WERI-Rb-1 (cell line): ENCODE measurements at places on chromosomes 13 and 19.

DNA sequence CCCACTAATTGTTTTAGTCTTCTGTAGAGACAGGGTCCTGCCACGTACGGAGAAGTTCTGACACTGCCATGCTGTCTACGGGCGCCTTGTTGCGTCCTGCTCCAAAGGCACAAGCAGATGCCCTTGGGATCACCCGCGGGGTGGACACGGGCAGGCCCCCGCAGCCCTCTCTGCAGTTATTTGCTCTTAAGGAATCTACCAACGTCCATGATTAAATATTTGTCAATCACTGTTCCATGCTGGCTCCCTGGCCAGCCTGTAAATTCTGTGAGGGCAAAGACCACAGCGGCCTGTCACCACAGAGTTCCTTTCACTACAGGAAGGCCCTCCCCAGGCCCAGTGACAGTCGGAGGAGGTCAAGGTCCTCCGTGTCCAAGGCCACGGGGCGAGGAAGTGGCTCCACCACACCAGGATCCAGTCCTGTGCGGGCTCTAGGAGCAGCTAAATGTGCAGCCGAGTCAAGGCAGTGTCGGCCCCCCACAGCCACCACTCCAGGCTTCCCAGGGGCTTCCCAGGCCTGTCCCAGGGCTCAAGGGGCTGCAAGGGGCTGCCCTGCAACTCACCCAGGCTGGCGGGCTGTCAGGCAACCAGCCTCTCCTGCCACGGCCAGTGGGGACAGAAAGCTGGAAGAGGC, 2.1 kb downstream of the RNF126 start:
- DNase-seq = no peak

- no peak for DNase-seq
Observed at GRCh38 chr19:39544911-39545310, 5.0 kb upstream of the EID2 start.

DNA sequence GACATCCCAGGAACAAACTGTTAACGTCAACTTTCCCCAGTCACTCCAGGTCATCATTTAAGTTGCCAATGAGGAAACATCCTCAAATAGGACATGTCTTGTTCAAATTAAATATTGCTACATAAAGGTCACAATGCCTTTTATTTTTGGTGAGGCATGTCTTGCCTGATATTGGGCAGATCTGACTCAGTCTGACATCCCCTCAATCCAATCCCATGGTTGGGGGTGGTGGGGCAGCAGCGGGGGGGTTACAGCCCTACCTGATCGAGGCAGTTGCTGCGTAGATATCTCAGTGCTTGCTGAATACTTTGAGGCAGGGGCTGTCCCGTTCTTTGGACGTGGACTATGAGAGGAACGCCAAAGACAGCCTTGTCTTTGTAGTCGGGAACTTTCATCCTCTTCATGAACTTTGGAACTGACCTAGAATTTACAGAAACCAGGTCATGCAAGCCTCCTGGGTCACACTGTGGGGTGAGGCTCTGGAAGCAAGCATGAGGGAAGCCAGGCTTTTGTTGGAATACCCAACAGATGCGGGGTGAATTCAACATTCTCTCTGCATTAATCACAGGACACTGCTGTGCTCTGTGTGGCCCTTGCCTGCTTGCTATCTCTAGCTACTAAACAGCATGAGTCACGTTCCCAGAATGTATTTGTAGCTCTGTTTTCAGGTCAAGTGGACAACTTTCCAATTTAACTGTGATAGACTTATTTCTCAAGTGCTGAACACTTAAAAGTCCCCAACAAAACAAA, 109.8 kb downstream of the KL start:
- DNase-seq = no peak

GRCh38 chr19:1384478-1385110, 887 bp downstream of the NDUFS7 start:
- DNase-seq = no peak

DNA sequence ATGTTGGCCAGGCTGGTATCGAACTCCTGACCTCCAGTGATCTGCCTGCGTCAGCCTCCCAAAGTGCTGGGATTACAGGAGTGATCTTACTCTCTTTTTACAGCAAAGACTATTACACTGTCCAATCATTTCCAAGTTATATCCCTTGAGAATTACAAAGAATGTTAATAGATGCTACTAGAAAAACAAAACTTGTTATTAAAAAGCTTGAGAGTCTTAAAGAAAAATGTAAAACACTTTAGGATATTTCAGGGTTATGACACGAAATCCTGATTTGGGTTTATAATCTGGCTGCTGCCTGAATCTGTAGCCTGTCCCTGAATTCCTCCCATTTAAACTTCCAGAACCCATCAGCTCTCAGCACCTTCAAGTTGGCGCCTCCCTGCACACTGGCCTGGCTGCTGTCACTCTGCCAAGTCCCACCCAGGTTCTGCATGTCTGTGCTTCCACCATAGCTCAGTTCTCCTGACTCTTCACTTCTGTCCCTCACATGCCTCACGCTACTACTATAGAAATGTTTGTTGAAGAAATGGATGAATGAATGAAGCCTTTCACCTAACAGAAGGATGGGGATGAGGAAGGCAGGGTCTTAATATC, 55.8 kb upstream of the RFXAP start:
- no peak for DNase-seq

- no peak for DNase-seq
Observed at GRCh38 chr13:49436890-49437289, 7.0 kb downstream of the CAB39L start.

- DNase-seq = no peak
Observed at GRCh38 chr19:58586133-58586765, 13.1 kb upstream of the MZF1 start.

GRCh38 chr19:11821474-11822109, 7.5 kb downstream of the ZNF440 start:
- no peak for DNase-seq

- no peak for DNase-seq
Observed at GRCh38 chr19:18160493-18160970, 7.6 kb downstream of the PIK3R2 start.

- DNase-seq = peak; percentile 4
Observed at GRCh38 chr13:110354715-110355473, 47.8 kb downstream of the COL4A2 start.

GRCh38 chr19:13633109-13633508, 126.8 kb upstream of the CACNA1A start:
- DNase-seq = no peak

DNA sequence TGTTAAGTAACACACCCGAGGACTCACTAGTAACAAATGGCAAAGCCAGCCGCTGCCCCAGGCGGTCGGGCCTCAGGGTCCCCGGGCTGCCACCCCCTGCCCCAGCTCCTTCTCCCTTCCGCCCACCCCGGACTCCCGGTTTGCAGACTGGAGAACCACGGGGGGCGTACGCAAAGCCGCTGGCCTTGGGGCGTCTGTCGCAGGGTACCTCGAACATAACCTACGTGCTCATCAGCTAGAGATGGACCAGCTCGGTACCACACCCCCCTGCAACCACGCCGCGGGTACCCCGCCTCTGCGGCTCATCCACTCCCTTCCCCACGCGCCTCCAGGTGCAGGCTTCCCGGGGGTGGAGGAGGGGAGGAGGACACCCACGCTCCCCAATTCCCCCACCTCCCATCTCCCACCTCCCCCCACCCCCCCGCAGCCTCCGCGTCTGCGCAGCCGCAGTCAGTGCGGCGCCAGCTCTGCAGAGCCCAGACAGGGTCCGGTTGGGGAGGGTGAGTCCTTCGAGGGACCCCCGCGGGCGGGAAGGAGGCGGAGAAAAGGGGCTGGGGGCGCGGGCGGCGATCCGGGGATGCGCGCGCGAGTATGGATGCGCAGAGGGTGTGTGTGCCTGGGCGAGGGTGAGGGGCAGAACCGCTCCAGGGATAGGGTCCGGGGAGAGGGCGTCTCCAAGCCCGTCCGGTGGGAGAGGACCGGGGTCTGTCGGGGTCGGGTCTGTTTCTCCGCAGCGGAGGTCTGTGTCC, at the start of gene SMIM17:
Gene SMIM17 (plus strand): TSS at position 449 of the 749 bp plus-strand sequence. CDS start 2,509 bp downstream, outside the sequence.
- DNase-seq = peak; percentile 19

DNA sequence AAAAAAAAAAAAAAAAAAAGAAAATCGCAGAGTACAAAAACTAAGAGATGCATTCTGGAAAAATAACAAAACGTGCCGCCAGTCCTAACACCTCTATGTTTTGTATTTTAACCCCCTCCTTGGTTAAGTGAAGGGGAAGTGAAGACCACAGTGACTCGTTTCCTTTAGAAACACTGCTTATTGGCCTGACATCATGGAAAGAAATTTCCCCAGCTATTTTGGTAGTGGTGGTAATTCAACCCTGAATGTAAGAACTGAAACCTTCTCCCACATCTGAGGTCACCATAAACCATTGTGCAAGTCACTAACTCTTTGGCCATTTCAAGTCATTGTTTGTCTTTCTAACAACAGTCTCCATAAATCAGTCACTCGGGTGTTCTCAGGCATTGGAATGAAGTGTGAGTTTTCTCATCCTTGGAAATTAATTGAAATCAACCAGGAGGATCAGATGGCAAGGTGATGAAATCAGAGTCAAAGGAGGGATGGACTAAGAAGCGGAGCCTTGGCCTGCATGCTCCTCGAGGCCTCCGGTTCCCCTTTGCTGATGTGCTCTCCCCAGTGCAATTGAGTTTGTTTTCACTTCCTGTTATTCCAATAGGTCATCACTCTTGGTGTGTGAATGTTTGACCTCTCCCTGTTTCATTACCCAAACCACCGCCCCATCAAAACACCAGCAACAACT, 443.9 kb downstream of the FGF9 start:
- DNase-seq = no peak

- peak; percentile 90 for DNase-seq
Observed at GRCh38 chr19:46614114-46614722, 10.7 kb downstream of the PTGIR start.

GRCh38 chr19:12639901-12640613, 26.5 kb downstream of the MAN2B1 start:
- peak; percentile 87 for DNase-seq

DNA sequence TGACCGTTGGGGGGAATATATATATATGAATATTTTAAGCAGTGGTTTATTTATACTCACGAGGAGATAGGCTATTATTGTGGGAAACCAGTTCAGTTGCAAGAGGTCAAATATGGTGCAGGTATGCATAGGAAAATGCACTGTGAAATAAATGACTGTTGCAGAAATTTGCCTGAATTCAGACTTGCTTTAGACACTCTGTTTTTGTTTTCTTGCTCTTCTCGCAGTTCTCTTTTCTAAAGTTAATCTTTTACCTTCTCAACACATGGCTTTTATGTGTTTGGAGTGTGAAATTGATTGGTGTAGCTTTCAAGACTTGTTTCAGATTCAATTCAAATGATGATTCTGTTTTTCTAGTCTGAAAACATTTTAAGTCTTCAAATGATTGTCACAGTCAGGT, 109.7 kb downstream of the LRCH1 start:
- DNase-seq = no peak

GRCh38 chr13:20049558-20050473, 91.3 kb downstream of the ZMYM2 start:
- DNase-seq = no peak

DNA sequence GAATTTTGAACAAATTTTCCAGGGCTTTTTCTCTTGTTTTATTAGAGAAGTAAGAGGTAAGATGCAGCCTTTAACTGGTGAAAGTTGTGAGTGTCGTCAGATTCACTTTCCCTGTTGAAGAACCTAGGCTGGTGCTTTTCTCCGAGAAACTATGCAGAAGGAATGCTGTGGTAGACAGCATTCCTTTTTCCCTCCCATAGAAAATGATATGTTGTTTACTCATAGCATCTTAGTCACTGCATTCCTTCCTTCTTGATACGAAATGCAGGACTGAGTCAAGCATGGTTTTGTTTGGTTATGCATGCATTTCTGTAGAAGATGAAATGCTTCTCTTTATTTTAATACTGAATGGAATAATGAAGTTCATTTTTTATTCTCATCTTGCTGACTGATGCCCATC, 3.4 kb downstream of the ITGBL1 start:
- DNase-seq = no peak

- DNase-seq = no peak
Observed at GRCh38 chr13:106507560-106508274, 27.7 kb downstream of the EFNB2 start.

GRCh38 chr19:30719999-30720345, 347.8 kb downstream of the ZNF536 start:
- DNase-seq = peak; percentile 35

DNA sequence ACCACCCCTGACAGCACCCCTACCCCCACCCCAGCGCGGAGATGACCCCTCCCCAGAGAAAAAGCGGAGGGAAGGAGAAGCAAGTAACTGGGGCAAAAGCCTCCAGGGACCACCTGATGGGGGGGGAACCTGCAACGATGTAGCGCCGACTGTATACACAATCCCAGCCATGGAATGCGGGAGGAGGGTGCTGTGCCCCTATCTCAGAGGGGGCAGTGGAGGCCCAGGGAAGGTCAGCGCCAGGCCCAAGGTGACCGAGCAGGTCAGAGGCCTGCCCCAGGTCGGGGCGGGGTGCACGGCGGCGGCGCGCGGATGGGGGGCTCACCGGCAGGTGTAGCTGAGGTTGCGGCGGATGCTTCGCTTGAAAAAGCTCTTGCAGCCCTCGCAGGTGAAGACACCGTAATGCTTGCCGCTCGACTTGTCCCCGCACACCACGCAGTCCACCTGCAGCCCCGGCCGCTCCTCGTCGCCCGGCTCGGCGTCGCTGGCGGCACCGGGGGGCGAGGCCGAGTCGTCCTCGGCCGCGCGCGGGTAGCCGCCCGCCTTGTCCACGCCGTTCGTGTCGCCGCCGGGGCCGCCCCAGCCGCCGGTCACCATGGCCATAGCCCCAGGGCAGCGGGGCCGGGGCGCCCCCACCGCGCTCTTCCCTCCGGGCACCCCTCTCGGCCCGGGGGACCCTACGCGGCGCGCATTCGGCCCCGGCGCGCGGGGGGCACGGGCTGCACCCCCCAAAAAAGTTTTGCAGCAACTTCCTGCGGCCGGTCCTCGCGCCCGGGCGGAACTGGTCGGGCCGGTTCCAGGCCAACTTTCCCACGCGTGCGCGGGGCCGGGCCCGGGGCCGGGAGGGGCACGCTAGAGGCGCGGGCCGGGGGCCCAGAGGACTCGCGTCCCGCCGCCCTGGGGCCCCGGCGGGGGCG, 843 bp downstream of the NR2F6 start:
- no peak for DNase-seq

DNA sequence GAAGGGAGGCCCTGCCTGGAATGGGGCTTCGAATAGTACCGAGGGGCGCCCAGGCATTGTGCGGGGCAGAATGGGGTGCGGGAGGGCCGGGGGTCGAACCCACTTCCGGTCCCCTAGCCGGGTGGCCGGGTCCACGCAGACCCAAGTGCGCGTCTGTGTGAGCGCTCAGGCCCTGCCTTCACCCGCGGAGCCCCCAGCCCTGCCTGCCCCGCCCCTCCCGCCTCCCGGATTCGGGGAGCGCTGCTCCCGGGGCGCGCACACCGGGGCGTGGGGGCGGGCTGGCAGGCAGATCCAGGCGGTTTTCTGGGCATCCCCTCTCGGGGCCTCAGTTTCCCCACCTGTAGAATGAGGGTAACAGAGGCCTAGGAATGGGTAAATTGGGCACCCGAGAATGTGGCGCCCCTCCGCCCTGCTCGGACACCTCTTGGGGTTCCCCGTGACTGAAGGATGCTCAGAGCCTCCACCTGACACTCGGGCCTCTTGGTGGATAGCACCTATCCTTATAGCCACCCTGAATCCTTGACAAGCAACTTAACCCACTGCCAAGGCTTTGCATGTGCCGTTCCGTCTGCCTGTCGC, 682 bp downstream of the PIK3R2 start:
- no peak for DNase-seq

- peak; percentile 8 for DNase-seq
Observed at GRCh38 chr13:99431927-99432608, 69.2 kb upstream of the TM9SF2 start.

- DNase-seq = no peak
Observed at GRCh38 chr13:94249512-94249911, 230.0 kb downstream of the DCT start.
